ENCODE measurements at places on chromosomes 7 and 10.

- DNase-seq, result no peak
Observed at GRCh38 chr10:119421891-119422681, 120.4 kb downstream of the RGS10 start.

DNA sequence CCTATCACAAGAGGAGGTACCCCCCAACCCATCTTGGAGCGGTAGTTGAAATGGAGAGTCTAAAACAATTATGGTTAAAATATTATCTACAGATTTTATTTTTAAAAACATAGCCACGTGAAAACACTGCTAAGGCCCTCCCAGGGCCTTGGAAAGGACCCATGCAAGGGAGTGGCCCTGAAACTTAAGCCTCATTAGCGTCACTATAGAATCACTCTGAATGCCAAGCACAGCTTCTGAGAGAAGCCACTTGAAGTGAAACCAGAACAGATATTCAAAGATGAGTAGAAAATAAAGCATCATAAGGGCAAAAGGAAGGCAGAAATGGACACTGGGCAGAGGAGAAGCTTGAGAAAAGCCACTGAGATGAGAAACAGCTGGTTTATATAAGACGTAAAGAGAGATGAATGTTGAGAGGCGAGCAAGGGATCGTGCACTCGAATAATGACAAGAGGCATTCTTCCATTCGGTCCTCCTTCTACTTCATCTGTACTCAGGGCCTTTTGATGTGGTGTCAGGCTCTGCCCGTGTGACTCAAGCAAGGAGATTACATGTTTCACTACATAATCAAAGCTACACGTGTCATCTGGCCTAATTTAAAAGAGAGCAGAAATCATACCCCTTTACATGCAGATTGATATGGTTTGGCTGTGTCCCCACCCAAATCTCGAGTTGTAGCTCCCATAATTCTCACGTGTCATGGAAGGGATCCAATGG, 33.4 kb upstream of the SLC39A12 start:
- DNase-seq, result no peak

DNA sequence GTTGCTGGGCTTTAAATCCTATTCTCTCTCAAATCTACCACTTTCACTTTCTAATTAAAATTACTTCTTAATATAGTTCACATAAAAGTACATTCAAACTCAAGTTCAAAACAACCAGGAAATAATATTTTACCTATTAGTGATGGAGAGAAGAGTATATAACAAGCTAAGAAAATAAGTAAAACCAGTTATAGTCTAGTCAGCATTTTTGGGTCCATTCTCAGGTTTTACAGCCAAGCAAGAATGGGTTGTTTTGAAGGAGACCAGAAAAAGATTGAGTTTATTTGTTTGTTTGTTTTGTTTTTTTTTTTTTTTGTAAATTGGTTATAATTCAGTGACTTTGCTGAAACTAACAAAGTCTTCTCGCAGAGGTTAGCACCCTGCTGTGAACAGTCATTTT, 106.3 kb upstream of the PTPRZ1 start:
- DNase-seq, result no peak

- no peak for DNase-seq
Observed at GRCh38 chr7:24595671-24596418, 22.6 kb downstream of the PALS2 start.

DNA sequence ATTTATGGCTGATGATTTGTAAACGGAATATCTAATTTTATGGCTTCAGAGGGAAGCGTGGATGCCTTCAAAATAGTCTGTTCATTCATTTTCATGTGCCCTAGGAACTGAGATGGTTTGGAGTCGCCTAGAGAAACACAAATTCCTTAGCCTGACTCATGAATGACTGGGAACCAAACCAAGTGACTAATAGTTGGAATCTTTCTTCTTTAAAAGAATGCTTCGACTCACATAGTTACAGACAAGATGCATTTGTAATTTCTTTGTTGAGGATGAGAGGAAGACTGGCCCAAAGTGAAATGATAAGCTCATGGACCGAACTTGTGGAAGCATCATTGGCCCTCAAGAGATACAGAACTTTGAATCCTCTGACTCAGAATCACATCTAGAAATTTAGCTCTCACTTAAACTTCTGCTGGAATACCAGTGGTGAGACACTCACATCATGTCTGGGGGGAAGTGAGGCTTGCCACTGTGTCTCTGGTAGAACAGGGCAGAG, 1107.2 kb downstream of the NRG3 start:
- DNase-seq, result no peak

- DNase-seq, result no peak
Observed at GRCh38 chr7:81460250-81461045, 309.4 kb downstream of the HGF start.

- no peak for DNase-seq
Observed at GRCh38 chr7:125406111-125406510, 476.5 kb upstream of the POT1 start.

DNA sequence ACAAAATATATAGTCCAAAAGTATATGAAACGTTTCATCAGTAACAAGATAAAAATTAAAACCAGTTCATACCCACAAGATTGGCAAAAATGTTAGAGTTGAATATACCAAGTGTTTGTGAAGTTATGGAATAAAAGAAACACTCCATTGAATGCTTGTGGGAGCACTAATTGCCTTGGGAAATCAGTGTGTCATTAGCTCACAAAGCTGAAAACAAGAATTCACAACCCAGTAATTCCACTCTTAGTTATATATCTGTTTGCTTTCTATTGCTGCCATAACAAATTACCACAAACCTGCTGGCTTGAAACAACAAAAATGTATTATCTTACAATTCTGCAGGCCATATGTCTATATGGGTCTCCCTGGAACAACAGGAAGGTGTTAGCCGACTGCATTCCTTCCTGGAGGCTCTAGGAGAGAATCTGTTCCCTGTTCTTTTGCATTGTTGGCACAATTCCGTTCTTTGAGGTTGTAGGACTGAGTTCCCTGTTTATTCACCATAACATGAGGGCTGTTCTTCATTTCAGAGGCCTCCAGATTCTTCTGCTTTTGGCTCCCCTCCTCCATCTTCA, 45.7 kb downstream of the SEM1 start:
- no peak for DNase-seq

- DNase-seq, result no peak
Observed at GRCh38 chr7:34487391-34488115, 170.5 kb upstream of the NPSR1 start.

- DNase-seq, result no peak
Observed at GRCh38 chr7:3648276-3648675, 347.2 kb downstream of the SDK1 start.

GRCh38 chr10:88136712-88137111, 273.3 kb downstream of the PTEN start:
- no peak for DNase-seq

DNA sequence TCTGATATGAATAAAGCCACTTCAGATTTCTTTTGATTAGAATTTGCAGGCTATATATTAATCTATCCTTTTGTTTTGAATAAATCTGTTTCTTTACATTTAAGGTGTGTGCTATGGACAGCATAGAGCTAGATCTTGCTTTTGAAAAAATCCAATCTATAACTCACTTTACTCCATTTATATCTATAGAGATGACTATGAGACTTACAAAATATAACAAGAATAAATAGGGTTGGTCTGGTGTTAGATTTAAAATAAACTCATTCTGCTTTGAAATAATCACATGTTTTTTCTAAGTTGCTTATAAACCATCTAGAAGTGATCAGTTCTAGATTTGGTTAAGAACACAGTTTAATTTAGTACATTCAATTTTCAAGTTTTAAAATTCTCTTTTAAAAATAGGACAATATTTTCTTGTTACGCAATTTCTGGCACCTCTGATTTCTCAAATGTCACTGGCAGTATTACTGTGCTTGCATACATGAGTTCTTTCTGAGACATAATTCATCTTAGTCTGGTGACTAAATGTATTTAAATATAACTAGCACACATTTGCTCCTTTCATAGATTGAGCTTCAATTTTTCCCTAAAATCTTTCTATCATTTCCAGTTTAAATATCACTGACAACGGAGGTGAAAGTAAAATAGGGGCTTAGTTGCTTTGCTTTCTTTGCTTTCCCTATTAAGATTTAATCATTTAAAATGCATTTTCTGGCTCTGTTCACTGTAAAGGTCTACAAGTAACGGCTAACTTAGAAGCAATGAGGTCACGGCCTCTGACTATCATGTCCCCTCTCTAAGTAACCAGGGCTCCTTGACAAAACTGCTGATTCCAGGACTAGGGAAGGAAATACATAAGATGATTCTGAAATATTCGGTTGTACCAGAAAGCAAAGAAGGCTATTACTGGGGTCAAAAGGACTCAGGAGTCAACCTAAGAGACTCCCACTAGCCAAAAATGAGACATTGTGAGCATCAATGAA, 89.3 kb downstream of the ICA1 start:
- DNase-seq, result no peak

- no peak for DNase-seq
Observed at GRCh38 chr10:14652067-14652466, 122.6 kb downstream of the FAM107B start.

- DNase-seq, result no peak
Observed at GRCh38 chr7:50446542-50446960, 3.6 kb downstream of the FIGNL1 start.

DNA sequence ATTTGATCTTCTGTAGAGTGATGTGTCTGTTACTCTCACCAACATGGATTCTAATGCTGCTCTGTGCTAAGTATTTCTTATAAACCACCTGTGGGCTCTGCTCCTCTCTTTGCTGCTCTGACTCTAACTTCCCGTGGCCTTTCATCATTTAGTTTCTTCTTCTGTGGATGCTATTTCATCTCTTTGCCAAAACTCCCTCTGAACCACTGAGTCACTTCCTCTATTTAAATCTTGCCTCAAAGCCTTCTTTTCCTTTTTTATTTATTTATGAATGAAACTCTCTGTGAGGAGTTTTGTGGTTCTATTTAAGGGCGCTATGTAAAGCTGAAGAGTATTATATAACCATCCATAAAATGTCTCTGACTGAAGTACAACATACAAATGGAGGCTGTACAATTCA, 538.5 kb downstream of the SUGCT start:
- DNase-seq, result no peak

DNA sequence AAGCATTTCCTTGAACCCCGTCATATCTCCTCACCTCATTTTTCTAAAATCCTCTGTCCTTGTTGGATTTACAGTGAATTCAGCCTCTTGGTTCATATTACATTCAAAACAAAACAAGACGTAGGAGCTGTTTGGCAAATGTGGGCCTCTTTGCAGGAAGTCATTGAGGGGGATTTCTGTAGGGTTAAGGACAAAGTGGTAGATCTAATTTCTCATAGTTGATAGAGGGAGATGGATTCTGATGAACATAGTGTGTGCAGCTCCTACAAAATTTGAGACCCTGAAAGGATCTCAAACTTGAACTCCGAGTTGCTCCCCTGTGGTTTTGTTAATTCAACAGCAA, 682 bp downstream of the TBXAS1 start:
- no peak for DNase-seq

GRCh38 chr7:97865104-97865503, 7.1 kb downstream of the ASNS start:
- DNase-seq, result no peak

DNA sequence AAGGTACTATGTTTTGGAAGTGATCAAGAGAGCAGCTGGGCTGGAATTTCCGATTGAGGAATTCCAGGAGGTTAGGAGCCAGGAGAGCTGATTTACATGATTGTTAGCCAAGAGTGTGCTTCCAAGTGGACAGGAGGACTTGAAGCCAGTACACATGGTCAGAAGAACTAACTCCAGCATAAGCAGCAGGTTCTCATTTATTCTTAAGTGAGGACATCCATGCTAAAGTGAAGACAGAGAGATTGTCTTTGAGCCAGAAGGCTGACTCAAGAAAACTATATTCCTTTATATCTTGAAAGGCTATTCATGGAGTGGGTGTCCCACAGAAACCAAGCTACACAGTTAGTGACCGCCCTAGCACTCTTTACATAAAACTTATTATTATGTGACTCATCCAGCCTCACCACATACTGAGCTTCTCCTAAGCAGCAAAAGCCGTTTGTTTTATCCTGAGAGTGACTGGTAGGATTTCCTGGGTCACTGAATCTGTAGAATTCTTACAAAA, 56.7 kb upstream of the SEMA3A start:
- DNase-seq, result no peak

GRCh38 chr10:3852147-3852904, 67.3 kb upstream of the KLF6 start:
- DNase-seq, result no peak

GRCh38 chr7:68238204-68238805, 1241.7 kb downstream of the TYW1 start:
- no peak for DNase-seq

DNA sequence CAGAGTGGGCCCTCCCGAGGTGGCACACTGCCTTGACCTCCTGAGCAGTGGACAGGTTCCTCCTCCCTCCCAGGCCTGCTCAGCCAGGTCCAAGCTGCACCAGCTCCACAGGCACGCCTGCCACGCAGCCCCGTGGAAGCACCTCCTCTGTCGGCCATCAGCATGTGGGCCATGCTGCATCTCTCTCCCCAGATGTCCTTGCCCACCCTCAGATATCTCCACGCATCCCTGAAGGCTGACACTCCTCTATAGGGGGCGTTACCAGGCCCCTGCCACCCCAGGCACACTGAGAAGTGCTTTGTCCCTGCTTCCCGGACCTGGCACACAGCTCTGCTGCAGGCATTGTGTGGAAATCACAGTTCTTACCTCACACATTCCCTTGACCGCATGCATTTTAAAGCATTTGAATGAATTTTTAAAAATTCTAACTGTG, 598.5 kb downstream of the SDK1 start:
- DNase-seq, result no peak
